ENCODE measurements at places on chromosomes 11 and 22.

DNA sequence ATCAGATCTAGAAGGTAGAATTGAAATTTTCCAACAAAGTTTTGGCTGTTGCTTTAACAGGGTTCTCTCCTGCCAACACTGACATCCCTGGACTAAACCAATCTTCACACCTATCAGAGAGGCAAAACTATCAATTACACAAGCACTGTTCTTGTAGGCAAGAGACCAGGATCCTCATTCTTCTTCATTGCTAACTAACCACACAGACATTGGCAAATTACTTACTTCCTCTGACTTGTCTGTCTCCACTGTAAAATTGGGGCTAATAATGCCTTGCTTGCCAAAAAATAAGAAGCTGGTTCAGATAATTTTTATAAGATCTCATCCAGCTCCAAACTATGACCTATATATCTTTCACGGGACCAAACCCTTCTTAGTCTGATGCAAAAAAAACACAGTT, 93.8 kb upstream of the DDI1 start:
- no peak for DNase-seq

GRCh38 chr11:69339041-69339733, 45.2 kb downstream of the MYEOV start:
- no peak for DNase-seq

- peak; percentile 99 for DNase-seq
Measured at GRCh38 chr11:109644152-109644551, 222.2 kb downstream of the C11orf87 start.

- no peak for DNase-seq
Measured at GRCh38 chr22:24751518-24751917, 23.0 kb downstream of the PIWIL3 start.

- DNase-seq: no peak
Measured at GRCh38 chr11:36469881-36470802, 39.9 kb downstream of the TRAF6 start.

GRCh38 chr22:32591620-32592019, 117.0 kb downstream of the FBXO7 start:
- no peak for DNase-seq

- no peak for DNase-seq
Measured at GRCh38 chr22:36731916-36732315, 28.4 kb upstream of the CACNG2 start.

DNA sequence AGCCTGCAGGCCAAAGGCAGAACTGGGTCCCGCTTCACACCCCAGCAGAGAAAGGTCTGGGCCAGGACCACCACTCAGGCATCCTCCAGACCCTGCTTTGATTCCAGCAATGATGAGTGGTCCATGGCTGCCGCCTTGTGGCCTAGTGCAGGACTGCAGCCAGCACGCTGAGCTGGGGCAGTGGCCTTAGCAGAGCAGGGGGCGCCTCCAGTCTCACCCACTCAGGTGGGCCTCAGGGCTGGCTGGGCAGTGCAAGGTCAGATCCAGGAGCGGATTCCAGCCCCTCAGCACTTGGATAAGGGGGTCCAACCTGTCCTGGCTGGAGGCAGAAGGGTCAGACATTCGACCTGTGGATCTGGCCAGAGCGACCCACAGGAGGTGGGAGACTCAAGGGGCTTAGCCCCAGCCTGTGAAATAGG, 9.6 kb upstream of the PDE2A start:
- DNase-seq: peak; percentile 40

GRCh38 chr11:11748706-11749365, 92.9 kb upstream of the USP47 start:
- no peak for DNase-seq

DNA sequence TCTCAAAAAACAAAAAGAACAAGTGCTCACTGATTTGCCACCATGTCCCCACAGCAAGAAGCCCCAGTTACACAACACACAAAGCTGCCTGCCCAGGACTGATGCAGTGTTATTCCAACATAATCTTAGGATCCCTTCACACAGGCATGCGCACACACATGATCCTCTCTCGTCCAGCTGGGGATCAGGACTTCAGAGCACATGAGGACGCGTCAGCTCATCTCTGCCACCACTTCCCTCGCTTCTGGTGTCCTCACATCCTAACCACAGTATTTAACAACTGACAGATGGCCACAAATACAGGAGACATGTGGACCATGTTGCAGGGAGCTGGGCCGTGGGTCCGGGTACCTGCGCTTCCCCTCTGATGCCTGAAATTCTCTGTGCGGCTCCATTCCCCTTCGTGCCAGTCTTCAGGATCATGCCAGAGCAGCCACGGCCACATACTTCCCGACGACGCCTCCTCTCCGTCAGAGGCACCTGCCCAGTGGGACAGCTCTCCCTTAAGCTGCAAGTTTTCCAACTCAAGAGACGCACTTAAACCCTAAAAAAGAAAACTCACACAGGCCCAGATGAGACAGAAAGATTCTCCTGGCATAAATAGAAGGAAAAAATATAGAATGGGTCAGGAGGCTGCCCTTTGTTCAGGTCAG, 68.3 kb downstream of the PACSIN2 start:
- DNase-seq: no peak

GRCh38 chr22:19704355-19705015, 9.8 kb upstream of the SEPTIN5 start:
- no peak for DNase-seq

DNA sequence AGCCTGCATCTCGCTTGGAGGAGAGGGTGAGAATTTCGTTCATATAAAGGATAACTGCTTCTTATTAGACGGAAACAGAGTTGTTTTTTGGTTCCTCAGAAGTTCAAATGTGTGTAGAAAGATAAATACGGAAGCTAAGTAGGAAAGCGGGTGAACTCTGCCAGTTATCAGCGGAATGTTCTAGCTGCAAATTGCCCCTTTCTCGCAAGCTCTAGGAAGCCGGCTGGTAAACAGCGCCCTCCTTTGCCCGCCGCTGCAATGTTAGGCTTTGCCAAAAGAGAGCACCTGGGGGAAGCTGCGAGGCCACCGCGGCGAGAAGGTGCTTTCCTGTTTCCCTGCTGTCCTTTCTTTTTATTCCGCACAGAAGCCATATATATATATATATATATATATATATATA, 67.0 kb downstream of the IGLL5 start:
- no peak for DNase-seq

DNA sequence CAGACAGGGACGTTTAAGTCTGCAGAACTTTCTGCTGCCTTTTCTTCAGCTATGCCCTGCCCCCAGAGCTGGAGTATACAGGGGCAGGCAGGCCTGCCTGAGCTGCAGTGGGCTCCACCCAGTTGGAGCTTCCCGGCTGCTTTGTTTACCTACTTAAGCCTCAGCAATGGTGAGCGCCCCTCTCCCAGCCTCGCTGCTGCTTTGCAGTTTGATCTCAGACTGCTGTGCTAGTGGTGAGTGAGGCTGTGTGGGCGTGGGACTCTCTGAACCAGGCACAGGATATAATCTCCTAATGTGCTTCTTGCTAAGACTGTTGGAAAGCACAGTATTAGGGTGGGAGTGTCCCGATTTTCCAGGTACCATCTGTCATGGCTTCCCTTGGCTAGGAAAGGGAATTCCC, 38.5 kb downstream of the NELL1 start:
- DNase-seq: no peak

DNA sequence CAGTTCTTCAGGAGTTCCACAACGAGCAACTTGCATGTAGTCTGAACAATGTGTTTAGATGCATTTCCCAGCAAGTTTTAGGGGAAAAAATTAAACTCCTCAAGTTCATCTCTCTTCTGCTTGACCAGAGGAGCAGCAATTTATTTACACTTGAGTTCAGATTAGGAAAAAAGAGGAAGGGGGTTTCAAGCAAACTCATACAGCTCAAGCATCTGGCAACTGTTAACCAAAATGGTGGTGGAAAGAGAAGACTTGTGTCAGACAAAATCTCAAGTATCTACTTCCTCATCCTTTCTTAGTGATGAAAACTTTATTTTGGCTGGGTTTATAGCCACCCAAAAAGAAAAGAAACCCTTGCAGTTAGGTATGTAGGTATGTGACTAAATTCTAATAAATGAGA, 29.1 kb upstream of the PICALM start:
- DNase-seq: no peak

DNA sequence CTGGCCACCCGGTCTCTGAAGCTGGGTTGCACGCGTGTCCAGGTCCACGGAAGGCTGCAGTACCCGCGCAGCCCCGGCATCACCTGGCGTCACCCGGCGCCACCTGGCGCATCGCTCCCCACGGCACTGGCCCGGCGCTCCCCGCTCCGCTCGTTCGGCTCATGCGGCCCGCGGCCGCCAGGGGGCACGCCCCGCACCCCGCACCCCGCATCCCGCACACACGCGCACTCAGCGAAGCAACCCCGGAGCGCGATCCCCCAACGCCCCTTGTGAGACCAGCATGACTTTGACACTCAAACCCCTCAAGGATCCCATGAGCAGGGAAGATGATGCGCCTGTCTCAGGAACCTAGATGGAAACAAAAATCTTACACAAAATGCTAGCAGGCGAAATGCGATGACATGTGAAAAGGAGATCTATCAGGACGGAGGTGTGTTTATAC, 11.9 kb downstream of the B3GNT6 start:
- DNase-seq: no peak
